ENCODE measurements at places on chromosomes 6 and 20.
A peak's percentile ranks its signal among the peaks of the same experiment; 100 is the strongest.

- DNase-seq, result no peak
Observed at GRCh38 chr6:24606200-24606930, 39.6 kb downstream of the KIAA0319 start.

GRCh38 chr20:48787861-48788375 is 39.9 kb downstream of the PREX1 start:
- DNase-seq, result peak; percentile 10

GRCh38 chr20:8078528-8078914 is 53.5 kb upstream of the PLCB1 start:
- DNase-seq, result no peak

- DNase-seq, result no peak
Observed at GRCh38 chr20:24027229-24027628, 38.6 kb upstream of the GGTLC1 start.

- DNase-seq, result peak; percentile 82
Observed at GRCh38 chr20:1764136-1765033, 106.8 kb upstream of the SIRPG start.

GRCh38 chr20:47055699-47056369 is 161.2 kb downstream of the EYA2 start:
- DNase-seq, result no peak

GRCh38 chr6:56802584-56802983 is 152.3 kb upstream of the BEND6 start:
- no peak for DNase-seq

- no peak for DNase-seq
Observed at GRCh38 chr20:31537890-31538289, 23.6 kb downstream of the HM13 start.

DNA sequence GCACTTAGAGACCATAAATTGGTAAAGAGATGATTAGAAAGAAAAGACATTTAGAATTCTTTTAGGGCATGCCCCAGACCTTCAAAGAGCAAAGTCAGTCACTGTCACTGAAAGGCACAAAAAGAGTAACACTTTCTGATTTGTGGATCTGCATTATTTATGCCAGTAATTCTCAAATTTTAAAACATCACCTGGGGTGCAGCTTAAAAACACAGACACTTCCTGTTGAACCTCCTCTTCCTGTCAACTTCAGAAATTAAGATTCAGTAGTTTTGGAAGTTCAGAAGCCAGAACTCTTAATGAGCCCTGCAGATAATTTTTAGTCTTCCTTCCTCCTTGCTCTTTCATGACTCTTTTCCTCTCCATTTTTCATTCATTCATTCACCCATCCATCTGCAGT is 137.5 kb downstream of the NRN1 start:
- DNase-seq, result no peak

GRCh38 chr6:11613858-11614257 is 76.3 kb downstream of the TMEM170B start:
- DNase-seq, result no peak

- no peak for DNase-seq
Observed at GRCh38 chr20:3485913-3486312, 15.1 kb downstream of the ATRN start.

- DNase-seq, result no peak
Observed at GRCh38 chr6:92887871-92888270, 531.5 kb downstream of the EPHA7 start.

GRCh38 chr6:568954-569523 is 87.9 kb downstream of the HUS1B start:
- DNase-seq, result no peak

DNA sequence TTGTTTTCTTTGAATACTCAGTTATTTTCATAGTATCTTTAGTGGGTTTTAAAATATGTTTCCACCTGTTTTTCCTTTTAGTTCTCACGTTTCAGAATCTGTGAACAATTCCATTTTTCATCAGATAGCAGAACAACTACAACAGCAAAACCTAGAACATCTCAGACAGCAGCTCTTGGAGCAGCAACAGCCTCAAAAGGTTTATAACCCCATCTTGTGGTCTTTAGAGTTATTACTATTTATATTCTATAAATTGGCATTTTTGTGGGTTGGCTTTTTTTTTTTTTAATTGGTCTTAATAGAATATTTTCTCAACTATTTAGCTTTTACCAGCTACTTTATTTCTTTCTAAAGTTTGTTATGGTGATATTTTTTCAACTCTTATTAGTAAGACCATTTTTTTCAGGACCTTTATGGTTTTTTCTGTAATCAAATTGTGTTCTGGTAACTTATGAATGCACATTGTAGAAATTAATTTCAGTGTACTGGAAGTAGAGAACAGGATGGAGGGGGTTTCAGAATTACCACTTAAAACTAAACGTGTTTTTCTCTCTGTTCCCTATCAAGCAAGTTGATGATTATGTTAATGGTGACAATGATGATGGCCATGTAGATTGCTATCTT is 72.2 kb downstream of the SCAF8 start:
- peak; percentile 41 for DNase-seq

GRCh38 chr6:137240168-137240567 is 21.0 kb upstream of the IFNGR1 start:
- DNase-seq, result no peak

- no peak for DNase-seq
Observed at GRCh38 chr6:105897131-105897530, 189.0 kb upstream of the PRDM1 start.

DNA sequence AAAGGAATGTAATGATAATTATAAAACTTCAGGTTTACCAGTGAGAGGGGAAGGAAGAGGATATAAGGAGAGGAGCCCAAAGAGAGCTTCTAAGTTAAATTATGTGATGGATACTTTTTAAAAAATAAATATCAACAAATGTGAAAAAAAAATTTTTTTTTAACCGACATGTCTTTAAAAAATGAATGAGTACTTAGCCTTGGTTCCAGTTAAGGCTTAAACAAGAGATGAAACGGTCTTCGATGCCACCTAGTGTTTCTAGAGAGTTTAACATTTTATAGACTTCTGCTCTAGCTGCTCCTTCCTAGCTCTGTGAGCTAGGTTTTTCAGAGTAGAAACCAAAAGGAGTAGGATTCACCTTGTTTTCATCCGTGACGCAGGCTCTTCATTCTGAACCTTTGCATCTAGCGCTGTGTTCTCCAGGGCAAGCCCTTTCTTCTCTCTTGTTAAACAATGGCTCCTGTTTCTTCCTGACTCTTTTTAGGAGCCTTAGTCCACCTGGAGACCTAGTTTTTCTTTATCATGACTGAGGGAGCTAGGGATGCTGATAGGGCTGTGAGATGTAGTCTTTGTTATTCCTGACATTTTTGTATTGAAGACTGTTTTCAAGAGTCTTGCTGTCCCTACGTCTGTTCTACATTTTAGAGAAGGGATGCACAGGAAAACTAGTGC is 42.4 kb upstream of the GNRH2 start:
- peak; percentile 60 for DNase-seq

DNA sequence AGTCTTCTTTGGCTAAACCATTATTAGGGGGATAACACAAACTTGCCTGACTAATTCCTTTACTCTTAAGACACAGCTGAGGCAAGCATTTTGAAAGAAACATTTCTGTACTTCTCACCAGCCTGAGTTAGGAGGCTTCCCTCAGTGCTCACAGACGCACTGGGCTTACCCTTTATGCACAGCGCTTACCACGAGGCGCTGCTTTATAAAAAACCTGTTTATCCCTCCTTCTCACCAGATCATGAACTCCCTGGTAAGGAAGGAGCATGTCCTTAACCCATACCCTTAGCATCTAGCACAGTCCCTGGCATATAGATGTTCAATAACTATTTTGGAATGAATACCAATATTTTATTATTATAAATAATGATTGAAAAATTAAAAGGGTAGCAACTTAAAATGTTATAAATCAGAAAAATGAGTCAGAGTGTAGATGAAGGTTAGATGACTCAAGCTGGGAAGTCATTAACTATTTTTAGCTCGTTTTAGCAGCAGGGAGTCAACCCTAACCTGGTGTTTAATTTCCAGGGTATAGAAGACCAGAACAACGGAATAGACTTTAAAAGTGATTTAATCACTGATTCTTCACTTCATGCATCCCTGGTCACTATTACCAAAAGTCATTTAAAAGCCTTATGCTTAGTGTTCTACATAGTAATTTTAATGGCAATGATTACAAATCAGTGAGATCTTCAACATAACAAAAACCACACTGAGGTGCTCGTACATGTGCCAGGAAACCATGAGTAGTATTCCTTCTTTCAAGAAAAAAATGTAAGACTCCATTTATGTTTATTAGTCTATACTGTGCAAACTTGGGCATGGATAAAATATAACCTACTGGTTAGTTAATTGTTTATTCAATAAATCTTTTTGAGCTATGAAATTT is 4.1 kb upstream of the TPD52L1 start:
- no peak for DNase-seq

- peak; percentile 46 for DNase-seq
Observed at GRCh38 chr20:13009682-13010406, 1.1 kb downstream of the SPTLC3 start.

DNA sequence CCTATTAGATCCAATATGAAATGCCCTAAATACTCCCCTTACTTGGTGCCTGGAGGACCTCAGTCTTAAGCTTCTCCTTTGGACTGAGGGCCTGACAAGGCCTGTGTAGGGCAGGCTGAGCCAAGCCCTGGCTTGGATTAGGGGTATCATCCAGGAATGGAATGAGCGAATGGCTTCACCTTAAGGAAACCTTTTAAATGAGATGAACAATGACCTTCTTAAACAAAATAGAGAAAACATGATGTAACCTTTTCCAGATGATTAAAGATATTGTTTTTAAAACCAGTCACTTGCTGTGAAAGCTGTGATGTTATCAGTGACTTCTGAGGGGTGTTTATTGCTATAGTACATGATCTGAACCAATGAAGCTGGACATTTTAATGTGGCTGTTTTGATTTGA is 55.5 kb downstream of the TRAF3IP2 start:
- DNase-seq, result no peak

DNA sequence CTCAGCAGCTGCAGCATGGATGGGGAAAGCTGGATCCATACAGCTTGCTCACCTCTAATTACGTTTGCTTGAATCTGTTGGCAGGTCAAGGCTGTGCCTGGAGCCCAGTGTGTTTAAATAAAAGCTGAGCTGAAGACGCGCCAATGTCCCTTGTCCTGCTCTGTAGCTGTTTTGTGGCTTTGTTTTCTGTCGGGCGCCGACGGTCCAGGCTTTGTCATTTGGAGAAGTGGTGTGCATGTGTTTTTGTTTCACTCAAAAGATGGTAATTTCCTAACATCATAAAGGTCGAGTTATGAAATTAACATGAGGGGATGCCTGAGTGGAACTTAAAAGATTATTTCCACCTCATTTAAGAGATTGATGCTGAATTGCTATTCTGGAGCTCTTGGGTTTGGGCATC is 107.6 kb downstream of the SLC24A3 start:
- DNase-seq, result no peak

- DNase-seq, result no peak
Observed at GRCh38 chr20:63641146-63641791, 12.0 kb downstream of the STMN3 start.

DNA sequence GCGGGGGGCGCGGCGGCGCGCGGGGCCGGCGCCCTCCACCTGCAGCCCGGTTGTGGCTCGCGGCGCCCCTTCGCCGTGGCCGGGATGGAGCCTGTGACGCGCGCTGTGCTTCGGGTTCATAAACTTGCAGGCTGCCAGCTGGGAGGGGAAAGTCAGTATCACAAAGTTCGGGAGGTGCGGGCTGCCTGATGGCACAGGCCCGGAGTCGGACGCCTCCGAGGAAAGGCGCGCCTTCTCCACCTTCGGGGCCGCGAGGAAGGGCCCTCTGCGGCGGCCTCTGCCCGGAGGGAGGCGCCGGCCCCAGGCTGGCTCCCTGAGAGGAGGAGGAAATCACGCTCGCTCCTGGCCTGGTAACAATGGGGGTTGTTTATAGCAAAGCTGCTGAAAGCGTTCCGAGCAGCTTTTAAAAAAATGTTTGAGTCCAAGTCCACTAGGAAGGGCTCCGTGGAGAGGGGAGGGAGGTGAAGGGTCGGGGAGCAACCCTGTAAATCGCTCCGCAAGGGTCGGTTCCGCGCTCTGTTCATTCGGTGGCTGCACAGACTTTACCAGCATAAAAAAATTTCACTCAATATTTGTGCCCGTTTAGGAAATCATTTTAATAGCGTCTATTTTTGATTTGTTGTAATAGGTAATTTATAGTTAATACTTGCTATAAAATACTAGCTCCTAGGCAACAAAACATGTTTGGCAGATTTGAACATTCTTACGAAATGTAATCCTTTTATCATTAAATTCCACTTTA is 1.0 kb downstream of the AFDN start:
- peak; percentile 63 for DNase-seq

DNA sequence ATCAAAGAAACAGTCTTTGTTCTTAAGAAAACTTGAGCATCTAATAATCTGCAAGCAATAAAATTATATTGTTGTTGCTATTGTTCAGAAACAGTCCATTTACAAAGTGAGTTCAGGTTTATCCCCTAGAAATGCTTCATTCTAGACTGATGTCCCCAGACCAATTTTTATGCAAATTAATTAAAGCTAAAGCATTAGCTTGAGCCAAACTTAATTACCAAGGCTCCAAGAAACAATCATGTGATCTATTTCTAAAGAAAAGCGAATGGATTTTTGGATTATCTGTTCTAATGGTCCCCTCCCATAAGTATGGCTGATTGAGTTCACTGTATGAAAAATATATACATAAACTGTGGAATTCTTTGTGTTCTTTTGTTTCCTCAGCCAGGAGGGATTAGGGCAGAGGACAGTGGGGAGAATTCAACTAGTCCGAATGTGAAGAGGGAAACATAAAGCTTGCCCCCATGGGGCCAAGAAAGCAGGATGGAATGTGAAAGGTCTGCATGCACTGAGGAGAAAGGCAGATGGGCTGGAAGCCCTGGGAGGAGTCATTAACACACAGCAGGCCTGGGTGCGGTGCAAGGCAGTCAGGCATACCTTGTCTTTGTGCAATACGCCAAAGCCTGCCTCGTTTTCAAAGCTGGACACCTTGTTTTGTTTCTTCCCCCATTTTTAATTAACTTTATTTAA is 597.1 kb downstream of the KIF16B start:
- no peak for DNase-seq

GRCh38 chr20:57943950-57944349 is 234.1 kb upstream of the PMEPA1 start:
- no peak for DNase-seq

GRCh38 chr20:38935285-38935684 is 9.1 kb downstream of the FAM83D start:
- no peak for DNase-seq

- no peak for DNase-seq
Observed at GRCh38 chr6:121652223-121652622, 216.8 kb downstream of the GJA1 start.
